ENCODE measurements at places on chromosomes 13 and 19. TPM values are rescaled to one million over a fixed set of nuclear protein-coding genes. Genes with fewer than 3 reads are reported as not detected.

DNA sequence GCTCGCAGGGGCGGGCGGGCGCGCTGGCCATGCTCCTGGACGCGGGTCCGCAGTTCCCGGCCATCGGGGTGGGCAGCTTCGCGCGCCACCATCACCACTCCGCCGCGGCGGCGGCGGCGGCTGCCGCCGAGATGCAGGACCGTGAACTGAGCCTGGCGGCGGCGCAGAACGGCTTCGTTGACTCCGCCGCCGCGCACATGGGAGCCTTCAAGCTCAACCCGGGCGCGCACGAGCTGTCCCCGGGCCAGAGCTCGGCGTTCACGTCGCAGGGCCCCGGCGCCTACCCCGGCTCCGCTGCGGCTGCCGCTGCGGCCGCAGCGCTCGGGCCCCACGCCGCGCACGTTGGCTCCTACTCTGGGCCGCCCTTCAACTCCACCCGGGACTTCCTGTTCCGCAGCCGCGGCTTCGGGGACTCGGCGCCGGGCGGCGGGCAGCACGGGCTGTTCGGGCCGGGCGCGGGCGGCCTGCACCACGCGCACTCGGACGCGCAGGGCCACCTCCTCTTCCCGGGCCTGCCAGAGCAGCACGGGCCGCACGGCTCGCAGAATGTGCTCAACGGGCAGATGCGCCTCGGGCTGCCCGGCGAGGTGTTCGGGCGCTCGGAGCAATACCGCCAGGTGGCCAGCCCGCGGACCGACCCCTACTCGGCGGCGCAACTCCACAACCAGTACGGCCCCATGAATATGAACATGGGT lies 599 bp downstream of the ZIC2 start:
- DNase-seq: peak; percentile 37

DNA sequence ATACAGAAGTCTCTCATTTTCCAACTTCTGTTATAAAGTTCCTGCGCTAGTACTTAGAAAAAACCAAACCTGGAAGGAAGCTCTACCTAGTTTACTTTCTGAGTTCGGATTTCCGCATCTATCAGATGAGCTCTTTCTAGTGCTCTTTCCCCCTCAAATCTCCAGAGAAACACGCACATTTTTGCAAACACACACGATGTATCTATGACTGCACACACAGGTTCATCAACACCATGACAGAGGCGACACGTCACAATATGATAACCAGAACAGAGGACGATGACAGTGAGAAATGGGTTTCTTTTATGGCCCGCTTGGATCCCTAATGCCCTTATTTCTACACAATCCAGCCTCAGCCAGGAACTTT lies 629 bp upstream of the LRRC63 start:
- peak; percentile 29 for DNase-seq

- DNase-seq: no peak
Observed at GRCh38 chr19:38841787-38842438, 7.9 kb downstream of the HNRNPL start.

GRCh38 chr13:90055121-90055520 lies 1292.4 kb upstream of the MIR17HG start:
- DNase-seq: no peak

GRCh38 chr19:35928507-35928906 lies 7.7 kb upstream of the LRFN3 start:
- no peak for DNase-seq

- no peak for DNase-seq
Observed at GRCh38 chr19:45094137-45094536, 1.2 kb downstream of the PPP1R37 start.

DNA sequence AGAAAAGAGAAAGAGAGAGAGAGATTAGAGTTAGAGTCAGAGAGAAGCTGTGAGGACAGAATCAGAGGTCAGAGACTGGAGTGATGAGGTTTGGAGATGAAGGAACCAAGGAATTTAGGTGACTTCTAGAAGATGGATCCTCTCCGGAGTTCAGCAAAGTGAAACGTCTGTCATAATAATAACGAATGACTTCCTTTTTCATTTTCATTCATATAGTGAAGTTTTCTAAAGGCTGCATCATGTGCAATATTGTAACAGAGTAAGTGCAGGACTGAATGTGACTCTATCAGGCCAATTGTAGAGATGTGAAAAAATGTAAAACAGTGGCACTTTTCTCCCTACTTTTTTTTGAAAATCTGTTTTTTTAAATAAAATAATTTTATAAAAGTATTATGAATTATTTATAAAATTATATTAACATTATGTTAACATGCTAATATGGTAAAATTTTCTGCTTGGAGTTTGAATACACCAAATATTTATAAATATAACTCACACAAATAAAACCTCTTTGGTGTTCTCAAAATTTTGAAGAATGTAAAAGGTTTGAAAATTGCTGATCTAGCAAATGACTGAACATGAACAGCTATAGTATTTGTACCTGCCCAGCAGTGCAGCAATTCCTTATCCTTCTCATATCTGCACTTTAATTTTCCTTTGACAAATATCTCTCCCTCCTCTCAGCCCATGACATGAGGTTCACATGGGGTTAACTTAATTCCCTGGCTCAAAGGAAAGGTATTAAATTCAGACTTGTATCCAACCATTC lies 4.2 kb upstream of the TNFSF11 start:
- DNase-seq: no peak

VSTM2B gene
- total RNA-seq: not detected

CCL25 gene
- not detected for total RNA-seq

Data from tongue (tissue), 3 donors.